ENCODE measurements at places on chromosomes 11 and 22. TPM values are rescaled to one million over a fixed set of nuclear protein-coding genes. Genes with fewer than 3 reads are reported as not detected.

DNA sequence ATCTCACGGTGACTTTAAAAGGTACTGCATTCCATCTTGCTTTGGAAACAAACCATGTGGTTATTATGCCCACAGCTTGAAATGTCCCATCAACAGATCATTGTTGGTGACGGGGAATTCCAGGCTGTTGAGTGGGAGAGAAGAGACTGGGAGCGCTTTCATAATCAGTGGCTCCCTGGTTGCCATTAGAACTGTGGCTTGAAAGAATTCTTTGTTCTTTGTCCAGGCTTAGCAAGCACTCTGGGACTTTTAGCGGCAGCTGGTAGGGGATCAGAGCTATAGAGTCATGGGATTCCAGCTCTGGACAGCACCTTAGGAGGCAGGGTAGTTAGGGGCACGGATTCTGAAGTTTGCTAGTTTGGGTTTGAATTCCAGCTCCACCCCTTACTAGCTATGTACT lies 22.0 kb downstream of the MMP20 start:
- DNase-seq, result no peak

Gene C11orf91
- not detected for polyA plus RNA-seq

- no peak for DNase-seq
Observed at GRCh38 chr22:42939451-42939881, 75.5 kb downstream of the PACSIN2 start.

DNA sequence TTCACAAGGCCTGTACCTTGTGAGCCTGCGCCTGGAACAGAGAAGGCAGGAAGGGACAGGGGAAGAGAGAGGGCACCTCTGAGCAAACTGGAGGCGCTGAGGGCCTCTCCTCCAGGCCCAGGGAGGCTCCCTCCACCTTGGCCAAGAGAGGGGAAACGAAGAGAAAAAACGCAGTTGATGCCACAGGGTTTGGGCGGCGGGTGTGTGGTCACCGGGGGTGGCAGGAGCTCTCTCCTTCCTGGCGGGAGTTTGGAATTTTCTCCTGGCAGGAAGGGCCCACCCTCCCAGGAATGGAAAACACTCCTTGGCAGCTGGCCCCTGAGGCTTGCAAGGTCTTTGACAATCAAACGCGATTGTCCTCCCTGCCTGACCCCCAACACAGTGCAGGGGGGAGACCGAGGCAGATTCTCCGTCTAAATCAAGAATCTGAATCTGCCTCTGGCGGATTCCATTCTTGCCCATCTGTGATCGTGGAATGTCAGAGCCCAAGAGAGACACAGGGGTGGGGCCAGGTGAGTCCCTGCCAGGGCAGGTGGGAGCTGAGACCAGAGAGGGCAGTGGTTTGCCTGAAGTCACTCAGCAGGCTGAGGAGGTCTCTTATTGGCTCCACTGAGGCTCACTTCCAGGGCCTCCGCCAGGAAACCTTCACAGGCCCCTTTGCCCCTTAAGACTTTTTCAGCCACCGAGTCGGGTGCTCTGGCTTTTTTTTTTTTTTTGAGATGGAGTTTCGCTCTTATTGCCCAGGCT lies 21.0 kb downstream of the RPL3 start:
- no peak for DNase-seq

GRCh38 chr11:11555208-11555607 lies 66.6 kb downstream of the GALNT18 start:
- no peak for DNase-seq

DNA sequence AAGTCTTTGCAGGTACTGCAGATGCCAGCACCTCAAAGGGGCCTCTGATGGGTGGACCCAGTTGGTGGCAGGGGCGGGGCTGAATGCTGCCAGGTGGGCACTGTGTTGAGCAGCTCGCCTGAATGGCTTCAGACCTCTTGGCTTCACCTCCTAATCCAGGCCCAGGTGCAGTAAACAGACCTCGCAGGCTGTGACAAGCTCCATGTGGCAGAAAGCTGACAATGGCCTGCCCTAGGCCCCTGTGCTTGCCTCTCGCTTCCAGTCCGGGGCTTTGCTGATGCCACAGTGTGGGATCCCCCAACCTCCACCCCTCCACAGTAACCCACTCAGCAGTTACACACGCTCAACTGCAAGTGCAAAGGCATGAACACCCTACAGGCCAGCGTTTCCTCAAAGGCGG lies 9.4 kb downstream of the IGLL1 start:
- DNase-seq, result no peak

Gene TCF20
- polyA plus RNA-seq, result 12.0 TPM

- no peak for DNase-seq
Observed at GRCh38 chr11:1807264-1807995, 27.4 kb upstream of the SYT8 start.

- DNase-seq, result no peak
Observed at GRCh38 chr22:45397806-45398205, 15.6 kb downstream of the SMC1B start.

DNA sequence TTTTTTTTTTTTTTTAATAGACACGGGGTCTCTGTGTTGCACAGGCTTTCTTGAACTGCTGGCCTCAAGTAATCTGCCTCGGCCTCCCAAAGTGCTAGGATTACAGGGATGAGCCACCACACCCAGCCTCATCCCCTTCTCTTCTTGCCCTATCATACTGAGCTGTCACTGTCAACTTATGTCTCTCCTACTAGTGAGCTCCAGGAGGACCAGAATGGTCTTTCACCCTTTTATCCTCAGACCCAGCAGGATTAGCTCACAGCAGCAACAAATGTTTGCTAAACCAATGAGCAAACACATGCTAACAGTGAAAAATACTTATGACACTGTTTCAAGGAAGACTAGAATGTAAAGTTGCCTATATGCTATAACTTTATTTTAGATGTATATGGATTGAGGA lies 6.4 kb upstream of the NXF1 start:
- no peak for DNase-seq

DNA sequence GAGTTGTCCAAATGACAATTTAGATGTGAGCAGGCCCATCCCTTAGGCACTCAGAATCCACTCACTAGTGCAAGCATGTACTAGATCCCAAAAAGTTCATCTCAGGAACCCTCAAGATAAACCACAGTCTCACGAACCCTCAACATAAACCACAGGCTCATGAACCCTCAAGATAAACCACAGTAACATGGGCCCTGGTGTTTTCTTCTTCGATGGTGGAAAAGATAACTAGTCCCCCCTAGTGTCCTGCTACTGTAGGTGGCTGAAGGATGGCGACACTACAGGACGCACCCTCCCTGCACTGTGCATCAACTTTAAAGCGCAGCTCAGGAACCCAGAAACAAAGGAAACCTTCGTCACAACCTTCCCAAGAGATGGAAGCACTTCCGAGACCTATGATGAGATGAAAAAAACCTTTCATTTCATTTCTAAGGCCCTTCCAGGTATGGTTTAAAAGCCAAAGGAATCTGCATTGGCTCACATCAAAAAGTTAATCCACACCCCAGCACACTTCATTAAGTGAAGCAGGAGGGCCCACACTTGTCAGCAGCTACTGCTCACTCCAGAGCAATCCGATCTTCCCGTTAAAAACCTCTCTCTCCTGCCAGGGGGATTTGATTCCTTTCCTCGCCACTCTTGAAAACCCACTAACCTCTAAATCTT lies 2.4 kb downstream of the LARGE1 start:
- DNase-seq, result no peak

Gene SEPTIN3
- 1.4 TPM for polyA plus RNA-seq

DNA sequence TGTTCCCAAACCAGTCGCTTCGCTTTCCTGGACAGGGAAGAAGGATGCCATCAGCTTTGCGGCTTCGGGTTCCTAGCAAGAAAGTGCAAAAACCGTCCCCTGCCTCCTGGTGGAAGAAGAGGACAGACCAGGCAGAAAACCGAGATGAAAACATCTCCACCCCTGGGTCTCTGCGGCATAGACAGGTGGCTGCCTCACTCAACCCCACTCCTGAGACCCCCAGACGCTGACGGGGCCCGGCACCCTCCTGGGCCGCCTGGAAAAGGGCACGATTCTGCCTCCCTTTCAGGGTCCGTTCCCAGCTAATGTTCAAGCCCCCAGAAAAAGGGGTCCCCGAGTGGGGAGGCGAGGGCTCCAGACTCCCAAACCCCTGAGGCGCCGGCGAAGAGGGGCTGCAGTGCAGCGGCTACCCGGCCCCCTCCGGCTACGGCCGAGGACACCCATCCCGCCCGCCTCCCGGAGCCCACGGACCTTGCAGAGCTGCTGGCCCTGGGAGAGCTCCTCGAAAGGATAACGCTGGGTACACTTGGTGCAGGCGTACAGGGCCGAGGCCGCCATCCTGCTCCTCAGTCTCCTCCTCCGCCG lies 569 bp downstream of the FAM76B start:
- peak; percentile 21 for DNase-seq

GRCh38 chr11:91932151-91932821 lies 292.3 kb upstream of the FAT3 start:
- DNase-seq, result no peak

- no peak for DNase-seq
Observed at GRCh38 chr11:60221692-60222091, 21.2 kb downstream of the MS4A4E start.

DNA sequence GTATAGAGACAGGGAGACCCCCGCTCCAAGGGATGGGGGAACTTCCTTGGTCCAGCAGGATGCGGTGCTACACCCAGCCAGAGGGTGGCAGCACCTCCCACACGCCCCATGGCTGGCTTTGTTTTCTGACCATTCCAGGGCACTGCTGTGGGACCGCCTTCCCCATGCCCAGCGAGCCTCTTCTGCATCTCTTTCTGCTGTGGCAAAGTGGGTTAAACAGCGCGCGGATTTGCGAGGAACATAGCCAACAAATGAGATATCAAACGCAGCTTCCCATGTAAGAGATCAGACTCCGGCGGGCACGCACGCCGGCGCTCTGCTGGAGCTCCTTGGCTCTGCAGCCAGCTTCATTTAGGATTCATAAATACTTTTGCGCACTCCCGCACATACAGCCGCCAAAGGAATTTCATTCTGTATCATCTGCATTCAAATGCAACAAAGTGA lies 485.8 kb upstream of the CADM1 start:
- DNase-seq, result no peak

DNA sequence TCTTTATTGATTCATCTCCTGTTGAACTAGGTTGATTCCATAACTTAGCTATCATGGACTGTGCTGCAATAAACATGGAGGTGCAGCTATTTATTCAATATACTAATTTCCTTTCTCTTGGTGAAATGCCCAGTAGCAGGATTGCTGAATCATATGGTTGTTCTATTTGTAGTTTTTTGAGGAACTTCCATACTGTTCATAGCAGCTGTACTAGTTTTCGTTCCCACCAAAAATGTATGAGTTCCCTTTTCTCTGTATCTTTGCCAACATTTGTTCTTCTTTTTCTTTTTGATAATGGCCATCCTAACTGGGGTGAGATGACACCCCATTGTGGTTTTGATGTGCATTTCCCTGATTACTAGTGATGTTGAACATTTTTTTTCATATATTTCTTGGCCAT lies 87.2 kb upstream of the NAV2 start:
- no peak for DNase-seq

Gene CCDC89
- 1.6 TPM for polyA plus RNA-seq

- no peak for DNase-seq
Observed at GRCh38 chr22:32204856-32205722, at the start of gene RFPL2. Gene RFPL2, minus strand, starts transcription at chr22:32205073. Its CDS starts 2,622 bp downstream, at chr22:32202451.

Gene PANX3
- polyA plus RNA-seq, result 0.12 TPM

Gene RIMBP3C
- polyA plus RNA-seq, result 0.78 TPM

Gene ROBO4
- 41.3 TPM for polyA plus RNA-seq

Gene PRR33
- polyA plus RNA-seq, result 2.2 TPM

Data from muscle of back (tissue), 13 donors.